Mesothelial cell of epicardium (in vitro differentiated cells): ENCODE measurements at places on chromosomes 3 and 15.

- DNase-seq = no peak
These were observed 36.7 kb downstream of the CCDC12 start for GRCh38 chr3:46939578-46940445.

DNA sequence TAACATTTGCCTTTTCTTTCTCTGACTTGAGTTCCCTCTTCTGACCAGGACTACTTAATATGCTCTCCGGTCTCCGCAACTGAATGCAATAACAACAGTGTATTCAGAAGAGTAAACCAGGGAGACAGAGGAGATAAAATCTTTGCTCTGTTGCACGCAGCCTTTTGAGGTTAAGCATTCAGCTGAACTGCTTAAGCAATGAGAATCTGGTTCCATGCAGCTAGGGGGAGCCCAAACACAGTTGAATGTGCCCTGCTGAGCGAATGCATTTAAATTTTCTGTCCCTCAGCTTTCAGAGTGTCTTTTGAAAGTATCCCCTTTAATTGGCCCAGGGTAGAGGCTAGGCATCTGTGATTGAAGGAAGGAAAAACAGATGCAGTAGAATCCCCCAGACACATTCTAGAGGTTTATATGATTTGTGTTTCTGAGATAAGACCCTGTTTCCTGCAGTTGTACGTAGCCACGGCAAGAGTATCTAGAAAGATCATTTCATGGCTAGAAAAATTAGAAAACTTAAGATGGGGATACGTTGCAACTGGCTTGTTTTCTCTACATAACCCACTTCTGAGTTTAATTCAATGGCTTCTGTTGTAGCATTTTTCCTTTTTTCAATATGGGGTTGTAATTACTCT lies 309.6 kb downstream of the TUSC7 start:
- peak; percentile 72 for DNase-seq

- peak; percentile 68 for DNase-seq
These were observed at the start of gene DOCK3 for GRCh38 chr3:50674349-50675178. DOCK3 (plus strand) TSS chr3:50674927; CDS start chr3:50675264, 337 bp downstream.

- DNase-seq = no peak
These were observed 21.4 kb downstream of the HDAC11 start for GRCh38 chr3:13501521-13501920.

- no peak for DNase-seq
These were observed 156.3 kb downstream of the TIGIT start for GRCh38 chr3:114450008-114450596.

GRCh38 chr3:37768107-37768809 lies 93.4 kb upstream of the CTDSPL start:
- no peak for DNase-seq

DNA sequence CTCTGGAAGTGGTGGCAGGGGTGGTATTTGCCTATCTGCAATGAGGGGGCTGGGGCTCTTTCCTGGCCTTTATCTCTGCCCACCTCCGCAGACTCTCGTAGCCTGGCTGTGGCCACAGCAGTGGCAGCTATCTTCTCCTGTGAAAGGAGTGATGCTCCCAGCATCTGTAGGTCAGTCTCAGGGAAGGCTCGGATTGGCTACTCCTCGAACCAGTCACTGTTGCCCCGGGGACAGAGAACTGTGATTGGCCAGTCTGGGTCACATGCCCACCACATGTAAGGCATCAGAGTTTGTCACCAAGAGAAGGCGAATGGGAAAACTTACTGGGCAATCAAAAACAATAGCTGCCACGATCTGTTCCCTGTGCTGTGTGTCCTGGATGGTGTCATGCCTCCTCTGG lies 30.1 kb upstream of the FGD5 start:
- DNase-seq = no peak

- no peak for DNase-seq
These were observed 434.5 kb downstream of the MFSD1 start for GRCh38 chr3:159236321-159236720.

DNA sequence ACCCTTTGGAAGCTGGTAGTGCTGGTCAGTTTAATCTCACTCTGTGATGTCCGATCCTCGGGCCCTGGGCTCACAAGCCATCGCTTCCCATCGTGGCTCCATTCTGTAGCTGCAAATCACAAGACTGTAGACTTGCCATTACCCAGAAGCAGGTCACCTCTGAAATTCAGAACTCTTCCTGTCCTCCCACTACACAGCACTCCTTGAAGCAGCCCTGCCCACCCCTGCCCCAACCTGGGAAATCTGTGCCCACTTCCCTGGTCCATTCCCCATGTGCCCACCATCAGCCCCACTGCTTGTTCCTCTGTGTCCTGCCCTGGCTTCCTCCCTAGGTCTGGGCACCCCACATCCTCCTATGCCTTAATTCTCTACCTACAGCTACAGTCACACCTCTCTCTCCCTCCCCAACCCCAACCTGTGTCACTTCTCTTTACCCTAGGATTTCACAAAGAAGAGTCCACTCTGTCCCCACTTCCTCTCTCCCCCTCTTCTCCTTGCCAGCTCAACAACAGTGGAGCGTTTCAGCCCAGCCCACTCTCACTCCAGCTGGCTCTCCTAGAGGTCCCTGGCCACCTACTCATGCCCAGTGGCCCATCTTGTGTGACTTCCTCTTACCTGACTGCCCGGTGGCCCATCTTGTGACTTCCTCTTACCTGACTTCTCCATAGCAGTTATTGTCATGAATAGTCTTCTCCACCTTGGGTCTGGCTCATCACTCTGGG lies 8.3 kb downstream of the ZNF710 start:
- no peak for DNase-seq

DNA sequence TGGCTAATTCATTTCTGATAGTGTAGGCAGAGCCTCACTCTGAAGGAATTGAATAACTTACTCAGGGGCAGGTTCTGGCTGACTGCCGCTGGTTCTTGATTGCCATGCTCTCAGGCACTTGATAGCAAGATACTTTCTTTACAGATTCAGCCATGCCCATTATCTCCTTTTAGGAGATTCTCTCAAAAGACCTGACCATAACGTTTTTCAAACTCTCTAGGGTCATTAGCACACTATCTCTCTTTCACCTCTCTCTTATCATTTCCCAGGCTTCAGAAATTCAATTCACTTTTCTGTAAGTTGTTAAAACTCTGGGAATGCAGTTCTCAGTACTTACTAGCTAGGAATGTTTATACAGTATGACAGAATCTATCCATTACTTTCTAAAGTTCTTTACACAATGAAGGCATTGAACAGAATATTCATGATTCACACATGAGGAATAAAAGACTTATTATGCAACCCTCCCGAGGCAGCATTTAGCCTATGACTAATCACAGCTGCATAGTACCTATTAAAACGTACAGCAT lies 850.3 kb upstream of the CADM2 start:
- DNase-seq = no peak

- DNase-seq = no peak
These were observed 426.7 kb downstream of the SOX2 start for GRCh38 chr3:182138393-182138792.

GRCh38 chr3:96259-96658 lies 100.3 kb upstream of the CHL1 start:
- no peak for DNase-seq

- DNase-seq = no peak
These were observed 133.3 kb upstream of the MEF2A start for GRCh38 chr15:99432271-99433025.

GRCh38 chr3:172096881-172097420 lies 57.6 kb downstream of the FNDC3B start:
- no peak for DNase-seq

DNA sequence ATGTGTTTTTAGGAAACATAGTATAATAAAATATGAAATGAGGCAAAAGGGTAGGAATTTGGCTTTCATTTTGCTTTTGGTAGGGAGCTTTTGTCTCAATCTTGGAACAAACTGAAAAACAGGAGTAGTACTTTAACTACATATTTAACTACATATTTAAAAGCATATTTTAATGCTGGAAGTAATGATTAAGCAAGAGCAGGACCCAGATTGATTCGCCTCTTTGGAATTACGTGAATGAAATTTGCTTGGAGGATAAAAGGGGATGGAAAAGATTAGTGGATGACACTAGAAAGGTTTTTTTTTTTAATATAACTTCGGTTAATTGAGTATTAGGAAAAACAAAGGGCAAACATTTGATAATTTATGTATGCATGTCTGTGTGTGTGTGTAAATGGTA lies 11.2 kb upstream of the TMEM212 start:
- no peak for DNase-seq

DNA sequence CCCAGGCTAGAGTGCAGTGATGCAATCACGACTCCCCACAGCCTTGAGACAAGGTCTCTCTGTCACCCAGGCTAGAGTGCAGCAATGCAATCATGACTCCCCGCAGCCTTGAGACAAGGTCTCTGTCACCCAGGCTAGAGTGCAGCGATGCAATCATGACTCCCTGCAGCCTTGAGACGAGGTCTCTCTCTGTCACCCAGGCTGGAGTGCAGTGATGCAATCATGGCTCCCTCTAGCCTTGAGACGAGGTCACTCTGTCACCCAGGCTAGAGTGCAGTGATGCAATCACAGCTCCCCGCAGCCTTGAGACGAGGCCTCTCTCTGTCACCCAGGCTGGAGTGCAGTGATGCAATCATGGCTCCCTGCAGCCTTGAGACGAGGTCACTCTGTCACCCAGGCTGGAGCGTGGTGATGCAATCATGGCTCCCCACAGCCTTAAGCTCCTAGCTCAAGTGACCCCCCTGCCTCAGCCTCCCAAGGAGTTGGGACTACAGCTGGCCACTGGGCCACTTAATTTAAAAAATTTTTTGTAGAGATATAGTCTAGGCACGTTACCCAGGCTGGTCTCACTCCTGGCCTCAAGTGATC lies 26.1 kb downstream of the TFRC start:
- no peak for DNase-seq

DNA sequence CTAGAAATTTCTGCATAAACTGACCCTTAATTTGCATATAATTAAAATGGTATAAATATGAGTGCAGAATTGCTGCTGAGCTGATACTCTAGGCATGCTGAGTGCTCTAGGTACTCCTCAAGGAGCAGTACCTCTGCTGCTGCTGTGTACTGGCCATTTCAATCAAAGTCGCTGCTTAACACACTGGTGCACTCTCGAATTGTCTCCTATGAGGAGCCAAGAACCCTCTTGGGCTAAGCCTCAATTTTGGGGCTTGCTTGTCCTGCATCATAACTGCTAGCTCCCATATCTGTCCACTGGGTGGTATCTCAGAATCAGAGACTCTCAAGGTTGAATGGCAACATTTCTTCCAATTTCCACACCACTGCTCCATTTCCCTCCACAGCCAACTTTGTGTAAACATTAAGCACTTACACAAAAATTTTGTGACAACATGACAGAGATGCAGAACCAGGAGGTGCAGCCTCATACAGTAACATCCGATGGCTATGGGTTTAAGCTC lies 82.5 kb downstream of the XXYLT1 start:
- no peak for DNase-seq

DNA sequence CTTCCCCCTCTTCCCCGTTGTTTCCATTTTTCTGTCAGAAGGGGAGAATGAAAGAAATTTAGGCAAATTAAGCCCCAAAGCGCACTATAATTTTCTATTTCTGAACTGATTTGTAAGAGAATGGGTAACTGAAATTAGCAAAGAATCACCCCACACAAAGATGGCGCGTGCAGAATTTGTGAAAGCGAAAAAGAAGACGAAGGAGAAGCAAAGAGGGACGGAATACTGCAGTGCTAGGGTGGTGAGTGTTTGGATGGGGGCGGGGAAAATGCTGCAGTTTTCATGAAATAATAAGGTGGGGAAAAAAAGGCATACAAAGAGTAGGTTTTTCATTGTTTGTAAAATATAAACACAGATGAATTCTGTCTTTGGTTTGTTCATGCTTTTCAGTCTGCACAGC lies 4.6 kb upstream of the CTNNB1 start:
- DNase-seq = no peak

- peak; percentile 34 for DNase-seq
These were observed 114.5 kb upstream of the GOLGA8J start for GRCh38 chr15:29968099-29968894.

GRCh38 chr15:89462198-89462912 lies 34.0 kb downstream of the RHCG start:
- DNase-seq = no peak
